ENCODE measurements at places on chromosomes 4 and X. TPM values are rescaled to one million over a fixed set of nuclear protein-coding genes. Genes with fewer than 3 reads are reported as not detected.

Gene MAGEB18
- total RNA-seq, result not detected

Gene C4orf51
- total RNA-seq, result not detected

Gene GAGE12E
- not detected for total RNA-seq

Gene TMSB15A
- total RNA-seq, result 155 TPM

Gene TDO2
- total RNA-seq, result not detected

Gene KLF3
- 25.3 TPM for total RNA-seq

Gene PPP1R3F
- 9.6 TPM for total RNA-seq

Gene SSX2
- total RNA-seq, result not detected

Gene TMEM144
- total RNA-seq, result 1.2 TPM

Gene NDUFB11
- total RNA-seq, result 46.0 TPM

Gene GAGE2A
- not detected for total RNA-seq

Gene VMA21
- 78.9 TPM for total RNA-seq

Gene UCP1
- total RNA-seq, result 0.25 TPM

Gene BEND2
- total RNA-seq, result under 0.01 TPM

Gene TNIP2
- 3.9 TPM for total RNA-seq

Gene SHROOM2
- total RNA-seq, result 17.9 TPM

Gene PLS3
- 83.6 TPM for total RNA-seq

Gene CDX4
- total RNA-seq, result not detected

Gene F8A3
- total RNA-seq, result 1.5 TPM

Gene SPANXN3
- total RNA-seq, result not detected

Gene EFHC2
- total RNA-seq, result 2.2 TPM

Gene ASB12
- 0.25 TPM for total RNA-seq

Gene MAGEA1
- total RNA-seq, result not detected

Gene FIP1L1
- total RNA-seq, result 75.2 TPM

Gene IL15
- 0.25 TPM for total RNA-seq

Gene RAB39B
- 24.6 TPM for total RNA-seq

Gene GK
- 5.9 TPM for total RNA-seq

Gene AKAP17A
- 9.8 TPM for total RNA-seq

Gene CTAG1B
- not detected for total RNA-seq

Gene ZDHHC15
- total RNA-seq, result 9.6 TPM

Gene IL2
- total RNA-seq, result not detected

Gene TRIML1
- not detected for total RNA-seq

Gene TCP11X2
- total RNA-seq, result not detected

Gene SRPK3
- 0.25 TPM for total RNA-seq

Gene SSX4B
- not detected for total RNA-seq

Gene TEX13A
- total RNA-seq, result not detected

Gene HCCS
- total RNA-seq, result 7.4 TPM

Gene CCKAR
- total RNA-seq, result 0.25 TPM

Gene FRMPD4
- 32.2 TPM for total RNA-seq

Gene AKAP4
- total RNA-seq, result not detected

Gene PRRG3
- total RNA-seq, result 6.1 TPM

Gene HGFAC
- total RNA-seq, result 2.2 TPM

Gene MTMR8
- 3.2 TPM for total RNA-seq

Gene CDKN2AIP
- total RNA-seq, result 19.9 TPM

Gene PLXNA3
- 17.7 TPM for total RNA-seq

Gene STPG2
- total RNA-seq, result 3.7 TPM

Gene IRF2
- 6.4 TPM for total RNA-seq

Gene GRIA3
- total RNA-seq, result 57.3 TPM

Gene FHIP1A
- 3.7 TPM for total RNA-seq

Gene ZNF182
- total RNA-seq, result 7.6 TPM

Gene SAGE1
- total RNA-seq, result not detected

Gene SOD3
- under 0.01 TPM for total RNA-seq

Gene HTN3
- total RNA-seq, result not detected

Gene SPINK2
- not detected for total RNA-seq

Gene CD99L2
- total RNA-seq, result 38.1 TPM

Gene ERVMER34-1
- 0.98 TPM for total RNA-seq
